ENCODE measurements at places on chromosomes 3 and 15.

GRCh38 chr3:64837986-64838735, 150.4 kb upstream of the ADAMTS9 start:
- DNase-seq, result no peak

DNA sequence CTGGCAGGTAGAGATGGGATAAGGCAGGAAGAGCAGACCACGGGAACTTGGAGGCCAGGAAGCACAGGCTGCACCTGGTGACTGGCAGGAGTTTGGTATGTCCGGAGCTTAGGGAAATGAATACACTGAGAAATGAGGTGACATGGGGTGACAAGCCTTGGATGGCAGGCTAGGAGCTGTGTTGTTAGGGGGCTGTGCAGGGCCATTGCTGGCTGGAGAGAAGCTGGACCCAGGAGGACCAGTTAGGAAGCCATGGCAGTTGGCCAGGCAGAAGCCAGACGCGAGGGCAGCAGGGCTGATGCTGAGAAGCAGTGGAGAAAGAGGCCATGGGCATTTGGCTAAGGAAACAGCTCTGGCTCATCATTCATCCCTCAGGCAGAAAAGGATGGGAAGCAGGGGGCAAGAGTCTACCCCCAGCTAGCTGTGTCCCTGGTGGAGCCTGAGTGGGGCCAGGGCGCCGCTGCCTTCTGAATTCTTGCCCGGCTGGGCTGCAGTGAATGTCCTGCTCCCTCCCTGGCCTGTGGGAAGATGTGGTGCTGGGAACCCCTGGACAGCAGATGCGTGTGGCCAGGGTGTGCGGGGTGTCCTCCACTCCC, 255.8 kb downstream of the FAM43A start:
- no peak for DNase-seq

DNA sequence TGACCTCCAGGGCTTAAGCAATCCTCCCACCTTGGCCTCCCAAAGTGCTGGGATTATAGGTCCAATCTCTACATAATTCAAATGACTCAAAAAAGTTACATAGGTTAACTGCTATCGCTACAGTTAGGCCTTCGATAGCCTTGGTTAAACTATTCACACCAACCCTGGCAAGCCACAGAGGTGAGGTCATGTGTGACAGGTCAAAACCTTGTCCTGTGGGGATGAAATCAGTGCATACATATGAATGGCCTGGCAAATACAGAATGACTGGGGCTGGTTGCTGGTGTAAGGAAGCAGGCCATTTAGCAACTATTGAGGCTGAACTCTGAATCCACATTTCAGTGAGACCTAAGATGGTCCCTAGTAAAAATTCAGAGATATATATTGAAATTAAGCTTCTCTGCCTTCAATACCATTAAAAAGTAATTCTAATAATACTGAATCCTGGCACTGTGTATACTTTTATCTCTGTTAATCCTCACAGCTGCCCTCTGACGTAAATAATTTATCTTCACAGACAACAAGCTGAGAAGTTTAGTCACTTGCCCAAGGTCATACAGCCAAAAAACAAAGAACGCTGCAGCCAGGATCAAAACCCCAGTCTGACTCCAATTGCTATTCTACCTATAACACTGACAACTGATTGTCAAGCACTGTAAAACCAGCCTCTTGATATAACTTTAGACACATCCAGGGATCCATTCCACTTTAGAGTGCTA, 35.3 kb downstream of the MKRN2 start:
- DNase-seq, result no peak

GRCh38 chr15:101723874-101724674, at the start of gene TARS3:
Gene TARS3, minus strand, starts transcription at chr15:101724473. Its CDS starts 86 bp downstream, at chr15:101724387.
- peak; percentile 86 for DNase-seq

- peak; percentile 75 for DNase-seq
Observed at GRCh38 chr15:34795267-34796081, at the start of gene ACTC1. Gene ACTC1, minus strand, starts transcription at chr15:34795549. Its CDS starts 741 bp downstream, at chr15:34794808.
